ENCODE measurements at places on chromosomes 4 and X. TPM values are rescaled to one million over a fixed set of nuclear protein-coding genes. Genes with fewer than 3 reads are reported as not detected.

GRCh38 chr4:106320235-106320634, 3.9 kb downstream of the AIMP1 start:
- DNase-seq: no peak

GRCh38 chr4:128601991-128602695, 207.4 kb upstream of the JADE1 start:
- no peak for DNase-seq

DNA sequence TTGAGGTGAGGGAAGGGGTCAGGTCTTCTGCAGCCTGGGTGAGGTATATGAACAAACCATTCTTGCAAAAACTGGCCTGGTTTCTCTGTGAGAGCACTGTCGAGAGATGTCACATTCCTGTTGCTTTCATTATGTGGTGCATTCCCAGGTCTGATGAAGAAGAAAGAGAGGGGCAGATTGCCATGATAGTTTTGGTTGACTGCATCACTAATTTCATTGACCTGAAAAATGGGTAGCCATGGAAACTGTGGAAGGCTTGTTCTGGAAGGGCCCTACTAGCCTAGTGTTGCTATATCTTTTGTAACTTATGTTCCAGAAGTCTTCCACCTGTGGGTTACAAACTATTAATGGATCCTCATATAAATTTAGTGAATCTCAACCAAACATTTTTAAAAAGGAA, 32.9 kb upstream of the CYBB start:
- no peak for DNase-seq

The RPS6KA6 gene
- total RNA-seq: 0.33 TPM

The LYAR gene
- 106 TPM for total RNA-seq

- no peak for DNase-seq
Measured at GRCh38 chr4:153038623-153039311, 102.6 kb downstream of the FHDC1 start.

The UBL4A gene
- 54.7 TPM for total RNA-seq

DNA sequence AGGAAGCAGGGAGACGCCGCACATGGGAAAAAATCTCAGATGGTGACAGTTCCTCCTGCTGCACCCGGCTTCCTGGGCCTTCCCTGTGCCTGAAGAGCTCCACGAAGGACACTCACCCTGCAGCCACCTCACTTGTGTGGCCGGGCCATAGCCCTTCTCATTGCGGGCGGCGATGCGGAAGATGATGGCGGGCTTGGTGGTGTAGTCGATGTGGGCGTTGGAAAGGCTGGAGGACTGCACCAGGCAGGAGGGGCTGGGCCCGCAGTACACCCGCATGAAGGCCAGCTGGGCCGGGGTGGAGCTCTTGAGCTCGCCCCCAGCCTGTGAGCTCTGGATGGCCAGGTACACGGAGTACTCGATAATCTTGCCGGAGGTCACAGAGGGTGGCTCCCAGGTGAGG, 5.7 kb upstream of the RENBP start:
- DNase-seq: no peak

DNA sequence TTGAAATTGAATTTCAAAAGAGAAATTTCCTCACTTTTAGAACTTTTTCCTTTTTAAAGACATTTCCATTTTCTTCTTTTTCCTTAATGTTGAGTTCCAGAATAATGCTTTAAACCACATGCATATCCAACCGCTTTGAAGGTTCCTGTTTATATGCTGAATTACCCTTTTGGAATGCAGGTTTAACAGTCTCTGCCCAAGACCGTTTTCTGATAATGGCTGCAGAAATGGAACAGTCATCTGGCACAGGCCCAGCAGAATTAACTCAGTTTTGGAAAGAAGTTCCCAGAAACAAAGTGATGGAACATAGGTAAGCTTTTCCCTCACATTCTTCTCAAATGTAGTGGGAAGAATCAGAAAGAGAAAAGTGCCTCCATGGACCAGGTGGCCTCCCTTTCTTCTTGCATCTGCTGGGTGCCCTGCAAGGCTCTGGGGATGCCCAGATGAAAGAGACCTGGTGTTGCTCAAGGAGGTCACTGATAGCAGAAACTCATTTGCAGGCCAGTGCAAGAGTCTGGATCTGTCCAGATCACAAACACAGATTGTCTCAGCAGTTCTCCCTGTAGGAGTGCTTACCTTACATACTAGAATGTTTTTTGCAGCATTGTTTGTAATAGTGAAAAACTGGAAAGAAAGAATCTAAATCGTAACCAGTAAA, 42.9 kb downstream of the MOSPD2 start:
- DNase-seq: no peak

DNA sequence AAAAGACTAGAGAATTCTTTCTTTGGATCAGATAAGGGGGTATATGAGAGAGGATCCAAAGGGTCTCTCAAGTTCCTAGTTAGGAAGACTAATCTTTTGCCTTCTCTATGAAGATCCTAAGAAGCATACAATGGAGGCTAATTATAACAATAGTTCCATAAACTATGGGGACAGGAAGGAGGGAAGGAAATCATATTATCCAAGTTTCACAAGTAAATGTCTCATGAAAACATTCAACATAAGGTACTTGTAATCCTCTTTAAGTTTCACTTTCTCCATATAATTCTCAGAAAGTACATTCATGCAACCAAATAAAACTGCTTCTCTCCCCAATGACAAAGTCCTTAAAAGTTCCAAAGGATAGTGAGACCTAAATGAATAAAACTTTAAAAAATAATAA, 27.1 kb downstream of the STX18 start:
- no peak for DNase-seq

The BGN gene
- not detected for total RNA-seq

The WDR17 gene
- total RNA-seq: 1.9 TPM

DNA sequence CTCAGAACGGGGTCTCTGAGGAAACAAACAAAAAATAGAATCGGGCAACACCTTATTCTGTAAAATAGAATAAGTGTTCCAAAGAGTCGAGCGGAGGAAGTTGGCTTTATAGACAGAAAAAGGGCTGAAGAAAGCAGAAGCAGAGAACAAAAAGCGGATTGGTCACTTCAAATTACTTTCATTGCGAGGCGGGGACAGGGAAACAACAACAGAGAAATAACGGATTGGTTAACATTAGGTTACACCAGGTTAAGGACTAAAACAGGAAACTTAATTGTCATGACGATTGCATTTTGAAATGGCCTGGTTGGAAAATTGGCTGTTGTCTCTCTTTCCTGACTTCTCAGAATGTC, 433 bp upstream of the COQ2 start:
- no peak for DNase-seq

DNA sequence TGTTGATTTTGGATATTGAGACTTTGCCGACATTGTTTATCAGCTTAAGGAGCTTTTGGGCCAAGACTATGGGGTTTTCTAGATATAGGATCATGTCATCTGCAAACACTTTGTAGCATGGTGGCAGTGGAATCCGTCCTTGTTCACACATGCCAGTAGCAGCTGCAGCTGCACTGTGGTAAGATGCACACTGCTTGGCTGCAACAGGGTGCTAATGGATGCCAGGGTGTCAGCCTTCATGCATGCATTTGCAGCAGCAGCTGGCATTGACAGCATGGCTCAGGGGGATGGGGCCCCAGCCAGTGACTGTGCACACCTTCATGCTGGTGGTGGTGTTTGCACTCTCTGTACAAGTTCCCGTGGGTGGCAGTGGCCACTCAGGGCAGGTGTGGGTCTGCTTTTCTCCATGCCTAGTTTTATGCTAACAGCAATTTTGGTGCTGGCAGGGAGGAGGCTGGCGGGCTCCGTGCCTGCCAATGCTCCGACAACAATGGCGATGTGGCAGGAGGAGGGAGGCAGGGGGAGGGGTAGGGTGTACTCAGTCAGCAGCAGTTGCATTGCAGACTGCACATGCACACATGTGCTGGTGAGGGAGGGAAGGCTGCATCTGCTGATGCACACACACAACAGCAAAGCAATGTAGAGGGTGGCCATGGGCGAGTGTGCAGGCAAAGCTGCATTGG, 37.5 kb downstream of the BEX3 start:
- DNase-seq: no peak

- peak; percentile 42 for DNase-seq
Measured at GRCh38 chr4:10117359-10118047, 904 bp upstream of the WDR1 start.

- no peak for DNase-seq
Measured at GRCh38 chr4:56360071-56360470, 27.2 kb downstream of the AASDH start.

The FGFR3 gene
- total RNA-seq: not detected

- DNase-seq: peak; percentile 34
Measured at GRCh38 chr4:163484906-163485305, 9.6 kb upstream of the TMA16 start.

The KCNIP4 gene
- total RNA-seq: not detected

The H2BW2 gene
- total RNA-seq: not detected

- DNase-seq: no peak
Measured at GRCh38 chr4:174005422-174005821, 278.0 kb downstream of the FBXO8 start.

- DNase-seq: no peak
Measured at GRCh38 chr4:30763321-30763727, 43.2 kb downstream of the PCDH7 start.

The BTC gene
- not detected for total RNA-seq

- no peak for DNase-seq
Measured at GRCh38 chrX:154030715-154031305, 11.1 kb upstream of the IRAK1 start.

DNA sequence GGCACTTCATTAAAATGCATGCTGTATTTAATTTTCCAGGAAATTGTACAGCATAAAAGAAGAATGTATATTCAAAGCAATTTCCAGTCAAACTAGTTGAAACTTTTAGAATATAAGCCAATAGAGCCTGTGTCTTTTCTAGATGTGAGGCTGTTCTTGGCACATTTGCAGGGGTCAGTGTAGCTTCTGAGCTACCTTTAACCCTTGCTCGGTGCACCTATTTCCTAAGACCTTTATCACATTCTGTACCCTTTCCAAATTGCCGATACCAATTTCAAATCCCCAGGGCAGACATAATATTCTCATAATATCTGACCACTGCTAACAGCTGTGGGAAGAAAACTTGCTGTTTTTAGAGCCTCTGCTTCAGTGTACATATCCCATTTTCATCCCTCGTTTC, 43.2 kb downstream of the DCAF8L2 start:
- DNase-seq: no peak

The PALLD gene
- total RNA-seq: 0.94 TPM

DNA sequence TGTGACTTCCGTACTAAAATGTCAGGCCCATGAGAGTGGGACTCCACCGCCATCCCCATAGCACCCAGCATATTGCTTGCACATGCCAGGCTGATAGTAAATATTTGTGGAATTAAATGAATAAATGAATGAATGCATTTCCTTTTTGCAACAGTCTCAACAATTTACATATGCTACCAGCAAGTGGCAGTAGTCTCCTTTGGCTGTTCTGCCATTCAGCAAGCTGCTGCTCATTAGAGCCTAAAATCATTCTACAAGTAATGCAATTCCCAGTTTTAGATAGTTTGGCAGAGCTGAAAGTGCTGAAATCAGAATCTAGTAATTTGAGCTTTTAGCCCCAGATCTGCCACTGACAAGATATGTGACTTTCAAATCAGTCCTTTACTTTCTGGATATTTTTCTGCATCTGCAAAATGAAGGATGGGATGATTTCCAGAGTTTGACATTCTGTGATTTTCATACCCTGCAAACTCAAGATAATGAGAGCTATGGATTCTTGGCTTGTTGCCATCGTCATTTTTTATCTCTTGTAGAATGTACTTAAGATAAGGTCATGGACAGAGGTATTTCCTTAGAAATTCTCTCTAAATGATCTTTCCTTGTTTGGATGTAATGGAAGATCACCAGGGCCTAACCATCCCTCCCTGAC, 35.7 kb upstream of the INTS6L start:
- no peak for DNase-seq

- DNase-seq: no peak
Measured at GRCh38 chrX:11450354-11450753, 157.1 kb downstream of the AMELX start.

The OPHN1 gene
- not detected for total RNA-seq

DNA sequence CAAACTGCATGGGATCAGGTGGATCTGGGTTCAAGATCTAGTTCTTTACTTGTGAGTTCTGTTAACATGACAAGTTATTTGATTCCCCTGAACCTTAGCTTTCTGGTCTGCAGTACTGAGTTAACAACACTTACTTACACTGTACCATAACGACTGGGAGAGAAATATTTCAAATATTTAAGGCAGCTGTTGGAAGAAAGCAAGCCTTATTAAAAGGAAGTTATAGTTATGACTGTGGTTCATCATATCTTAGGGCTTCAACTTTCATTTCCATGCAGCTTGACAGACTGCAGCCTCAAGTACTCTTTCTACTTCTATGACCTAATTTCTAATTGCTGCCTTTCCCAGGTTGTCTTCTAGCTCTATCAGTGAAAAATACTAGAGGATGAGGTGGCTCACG, 40.0 kb upstream of the PDGFRA start:
- DNase-seq: no peak

- DNase-seq: no peak
Measured at GRCh38 chrX:42704454-42704853, 73.5 kb downstream of the PPP1R2C start.

- DNase-seq: no peak
Measured at GRCh38 chr4:113840861-113841260, 79.3 kb upstream of the CAMK2D start.

Measured in activated naive CD8-positive, alpha-beta T cell treated with anti-CD3 and anti-CD28 coated beads for 36 hours (primary cell).